ENCODE measurements at places on chromosomes 2 and 18.

DNA sequence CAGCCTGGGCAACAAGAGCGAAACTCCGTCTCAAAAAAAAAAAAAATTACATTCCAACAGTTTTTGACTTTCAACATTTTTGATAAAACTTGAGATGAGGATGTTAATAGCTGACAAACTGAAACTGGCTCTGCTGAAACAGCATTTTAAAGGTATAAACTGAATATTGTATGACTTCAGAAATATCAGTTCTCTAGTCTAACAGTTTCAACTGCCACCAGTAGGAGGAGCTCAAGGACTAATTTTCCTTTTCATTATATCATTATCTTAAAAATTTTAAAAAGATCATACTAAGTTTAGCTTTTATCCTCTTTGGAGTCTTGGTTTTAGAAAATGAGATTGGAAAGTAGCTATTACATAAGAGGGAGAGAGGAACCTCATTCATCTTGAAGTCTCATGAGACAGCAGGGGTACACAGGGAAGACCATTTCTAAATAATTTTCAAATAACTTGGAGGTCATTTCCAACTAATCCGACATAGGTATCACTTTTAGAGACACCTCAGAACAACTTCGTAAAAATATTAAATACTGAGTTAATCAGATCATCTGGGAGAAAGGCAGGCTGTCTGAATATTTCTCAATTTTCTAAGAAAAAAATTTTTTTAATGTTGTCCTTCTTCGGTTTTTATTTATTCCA, 37.6 kb upstream of the MCM6 start:
- peak; percentile 66 for DNase-seq

GRCh38 chr2:220855296-220855695, 716.8 kb downstream of the EPHA4 start:
- no peak for DNase-seq

DNA sequence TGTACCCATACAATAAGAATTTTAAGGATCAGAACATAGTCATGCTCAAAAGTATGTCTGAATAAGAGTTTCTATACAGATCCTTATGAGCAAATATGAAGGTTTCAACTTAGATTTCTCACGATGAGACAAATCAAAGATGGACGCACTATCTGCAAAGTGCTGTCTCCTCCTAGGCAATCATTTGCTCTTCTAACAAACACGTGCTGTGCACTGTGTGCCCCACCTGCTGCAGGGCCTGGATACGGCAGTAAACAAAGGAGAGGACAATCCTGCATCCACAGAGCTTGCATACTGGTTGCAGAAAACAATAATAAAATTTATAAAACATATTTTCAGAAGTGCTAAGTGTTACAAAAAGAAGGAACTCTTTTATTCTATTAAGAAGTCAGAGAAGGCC, 39.9 kb upstream of the KIDINS220 start:
- DNase-seq: no peak

- DNase-seq: no peak
Observed at GRCh38 chr2:8627019-8627691, 54.7 kb upstream of the ID2 start.

GRCh38 chr18:8011906-8012305, 444.8 kb downstream of the PTPRM start:
- no peak for DNase-seq

DNA sequence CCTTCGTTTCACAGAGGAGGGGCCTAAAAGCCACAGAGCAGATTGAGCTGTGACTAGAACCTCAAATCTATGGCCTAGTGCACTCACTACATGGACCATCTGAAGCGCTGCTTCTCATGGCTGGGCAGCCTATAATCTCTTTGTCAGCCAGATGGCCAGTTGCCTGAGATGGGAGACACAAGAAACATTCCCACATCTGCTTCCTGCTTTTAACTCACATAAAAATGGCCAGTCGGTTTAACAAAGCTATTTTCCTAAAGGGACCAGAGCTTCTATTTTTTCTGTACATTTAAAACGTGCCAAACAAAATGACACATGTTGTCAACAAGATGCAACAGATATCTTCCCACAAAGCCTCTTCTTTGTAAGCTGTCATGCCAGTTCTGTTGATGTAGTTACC, 173.8 kb downstream of the GFPT1 start:
- no peak for DNase-seq

- peak; percentile 78 for DNase-seq
Observed at GRCh38 chr2:216619411-216620393, 13.5 kb upstream of the IGFBP2 start.

- DNase-seq: no peak
Observed at GRCh38 chr2:49416252-49416651, 261.9 kb upstream of the FSHR start.

DNA sequence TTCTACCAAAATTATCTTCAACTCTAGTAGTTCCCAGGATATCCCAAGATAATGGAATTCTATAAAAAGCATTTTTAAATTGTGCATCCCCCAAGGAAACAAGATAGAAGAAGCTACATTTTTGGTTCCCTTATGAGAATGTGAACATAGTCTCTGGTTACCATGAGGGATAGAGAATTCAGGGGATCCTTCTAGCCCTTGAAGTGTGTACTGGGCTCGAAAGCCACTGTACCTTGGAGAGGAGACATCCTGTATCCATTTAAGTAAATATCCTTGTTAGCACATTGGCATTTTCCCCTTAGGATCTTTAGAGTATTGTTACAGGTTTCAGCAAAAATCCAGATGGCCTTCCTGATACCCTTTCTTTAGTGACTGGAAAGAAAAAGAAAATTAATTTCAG, 228.5 kb downstream of the RTP5 start:
- no peak for DNase-seq

Data from NCI-H510A treated with DMSO at 0.1 percent for 48 hours (cell line).